Hepatocyte (in vitro differentiated cells): ENCODE measurements at places on chromosomes 7 and 10. TPM values are rescaled to one million over a fixed set of nuclear protein-coding genes. Genes with fewer than 3 reads are reported as not detected.

HOXA7 gene
- 0.32 and 0.83 TPM in 2 replicates for total RNA-seq

ZNF679 gene
- not detected in 2 replicates for total RNA-seq

KIFBP gene
- 32.6 and 40.5 TPM in 2 replicates for total RNA-seq

DNA sequence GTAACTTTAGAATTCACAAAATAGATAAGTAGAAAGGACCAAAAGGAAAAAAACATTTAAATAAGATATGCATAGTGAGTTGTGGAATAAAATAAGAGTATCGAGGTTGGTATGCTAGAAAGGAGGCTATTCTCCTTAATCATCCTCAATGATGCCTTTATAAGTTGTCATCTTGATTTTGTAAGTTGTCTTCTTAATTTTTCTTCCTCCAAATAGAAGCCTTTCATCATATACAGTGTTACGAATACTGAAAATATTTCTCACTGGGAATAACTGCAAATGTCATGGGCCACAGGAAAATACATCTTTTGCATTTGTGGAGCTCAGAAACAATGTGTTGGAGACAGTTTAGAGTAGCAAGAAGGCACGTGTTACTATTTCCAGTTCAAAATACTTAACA lies 31.5 kb upstream of the PRTFDC1 start:
- H3K36me3 ChIP-seq: no peaks in the 10 kb centered on the region
- no peaks in the 10 kb centered on the region for H3K4me1 ChIP-seq
- no peak for DNase-seq
- no peaks in the 10 kb centered on the region for H3K27me3 ChIP-seq
- no peak overlapping the region for H3K27ac ChIP-seq
- no peak overlapping the region for H3K4me3 ChIP-seq

DNA sequence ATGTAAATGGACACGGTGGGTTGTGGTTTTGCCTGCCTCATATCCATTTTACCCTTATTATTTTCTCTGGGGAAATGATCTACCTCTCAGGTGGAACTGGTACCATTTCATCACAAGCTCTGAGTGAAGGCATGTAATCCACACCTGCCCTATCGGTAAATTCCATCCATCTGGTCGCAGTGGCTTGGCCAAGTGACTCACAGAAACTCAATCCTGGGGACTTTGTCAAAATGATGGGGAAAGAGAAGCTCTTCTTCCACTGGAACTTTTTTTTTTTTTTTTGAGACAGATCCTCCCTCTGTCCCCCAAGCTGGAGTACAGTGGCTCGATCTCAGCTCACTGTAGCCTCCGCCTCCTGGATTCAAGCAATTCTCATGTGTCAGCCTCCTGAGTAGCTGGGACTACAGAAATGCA lies 48.2 kb upstream of the ANKRD1 start:
- H3K36me3 ChIP-seq: no peaks in the 10 kb centered on the region
- no peak overlapping the region for H3K27ac ChIP-seq
- no peaks in the 10 kb centered on the region for H3K4me1 ChIP-seq
- no peak for DNase-seq
- H3K27me3 ChIP-seq: no peaks in the 10 kb centered on the region
- H3K4me3 ChIP-seq: no peak overlapping the region

DNA sequence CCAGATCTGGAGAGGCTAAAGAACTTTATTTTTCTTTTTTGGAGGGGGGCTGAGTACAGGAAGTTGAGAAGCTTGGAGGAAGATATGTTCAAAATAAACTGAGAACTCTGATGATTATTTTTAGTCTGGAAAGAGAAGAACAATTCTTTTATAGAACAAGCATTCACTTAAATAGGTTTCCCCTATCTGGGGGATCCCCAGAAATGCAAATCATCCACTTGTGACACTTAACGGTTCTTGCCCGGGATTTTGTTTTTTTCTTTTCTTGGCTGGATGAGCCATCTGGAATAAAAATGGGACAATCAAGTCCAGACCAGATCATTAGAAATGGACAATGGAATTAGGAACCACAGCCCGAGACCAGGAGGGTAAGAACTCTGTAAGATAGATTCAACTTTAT lies 95.9 kb upstream of the EGR2 start:
- H3K36me3 ChIP-seq: no peaks in the 10 kb centered on the region
- no peak for DNase-seq
- H3K4me1 ChIP-seq: no peaks in the 10 kb centered on the region
- no peaks in the 10 kb centered on the region for H3K27me3 ChIP-seq
- no peak overlapping the region for H3K4me3 ChIP-seq

- no peaks in the 10 kb centered on the region for H3K36me3 ChIP-seq
- H3K27me3 ChIP-seq: no peaks in the 10 kb centered on the region
- H3K27ac ChIP-seq: no peak overlapping the region
Measured at GRCh38 chr7:148304083-148304335, 286.6 kb upstream of the C7orf33 start.

GRCh38 chr10:125094806-125095205 lies 65.6 kb downstream of the CTBP2 start:
- no peak overlapping the region for H3K27ac ChIP-seq
- no peaks in the 10 kb centered on the region for H3K36me3 ChIP-seq
- no peak overlapping the region for H3K4me3 ChIP-seq
- no peaks in the 10 kb centered on the region for H3K27me3 ChIP-seq
- no peak for DNase-seq
- peaks cover 19% of the 10 kb centered on the region for H3K4me1 ChIP-seq
